NCI-H1417 (cell line): ENCODE measurements at places on chromosomes 2 and 18.
A peak's percentile ranks its signal among the peaks of the same experiment; 100 is the strongest.

- DNase-seq, result no peak
Measured at GRCh38 chr2:235709124-235709813, 215.4 kb downstream of the AGAP1 start.

GRCh38 chr2:233967164-233967563, 50.0 kb downstream of the TRPM8 start:
- DNase-seq, result no peak

DNA sequence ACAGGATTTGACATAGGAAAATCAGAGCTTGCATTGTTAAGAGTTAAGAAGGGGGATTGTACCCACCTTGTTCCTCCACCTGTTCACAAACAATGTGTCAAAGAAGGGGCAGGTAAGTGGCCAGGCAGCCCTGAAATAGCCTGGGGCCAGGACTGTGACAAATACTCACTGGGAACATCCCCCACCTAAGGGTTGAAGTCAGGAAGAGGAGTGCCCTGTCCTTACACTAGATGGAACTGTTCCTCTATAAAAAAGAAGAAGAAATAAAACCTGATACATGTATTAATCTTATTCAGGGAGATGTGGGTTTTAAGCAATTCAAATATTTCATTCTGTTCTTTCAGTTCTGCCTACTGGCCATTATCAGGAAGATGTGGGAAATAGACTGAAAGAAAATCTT, 41.9 kb downstream of the TACR1 start:
- DNase-seq, result peak; percentile 65

- DNase-seq, result peak; percentile 28
Measured at GRCh38 chr2:136135921-136136906, 18.3 kb upstream of the CXCR4 start.

DNA sequence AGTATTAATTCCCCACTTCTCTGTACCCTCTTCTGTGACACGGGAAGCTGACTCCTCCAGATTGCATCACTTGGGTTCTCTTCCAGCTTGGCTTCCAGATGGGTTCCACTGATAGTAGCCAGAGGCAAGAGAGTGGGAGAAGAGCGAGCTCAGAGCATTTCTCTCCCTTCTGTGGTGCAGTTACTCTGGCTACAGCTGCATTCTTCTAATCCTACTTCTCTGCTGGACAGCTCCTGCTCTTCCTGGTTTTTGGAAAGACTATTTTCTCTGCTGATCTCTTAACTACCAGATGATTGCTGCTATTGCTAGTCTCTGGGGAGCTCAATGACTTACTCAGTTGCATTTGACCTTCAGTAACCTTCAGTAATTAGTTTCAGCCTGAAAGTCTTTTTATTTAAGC, 187.5 kb upstream of the MAP2 start:
- no peak for DNase-seq

- no peak for DNase-seq
Measured at GRCh38 chr2:16245481-16246054, 305.2 kb downstream of the MYCN start.

- no peak for DNase-seq
Measured at GRCh38 chr2:238995634-238996033, 147.7 kb downstream of the TWIST2 start.

DNA sequence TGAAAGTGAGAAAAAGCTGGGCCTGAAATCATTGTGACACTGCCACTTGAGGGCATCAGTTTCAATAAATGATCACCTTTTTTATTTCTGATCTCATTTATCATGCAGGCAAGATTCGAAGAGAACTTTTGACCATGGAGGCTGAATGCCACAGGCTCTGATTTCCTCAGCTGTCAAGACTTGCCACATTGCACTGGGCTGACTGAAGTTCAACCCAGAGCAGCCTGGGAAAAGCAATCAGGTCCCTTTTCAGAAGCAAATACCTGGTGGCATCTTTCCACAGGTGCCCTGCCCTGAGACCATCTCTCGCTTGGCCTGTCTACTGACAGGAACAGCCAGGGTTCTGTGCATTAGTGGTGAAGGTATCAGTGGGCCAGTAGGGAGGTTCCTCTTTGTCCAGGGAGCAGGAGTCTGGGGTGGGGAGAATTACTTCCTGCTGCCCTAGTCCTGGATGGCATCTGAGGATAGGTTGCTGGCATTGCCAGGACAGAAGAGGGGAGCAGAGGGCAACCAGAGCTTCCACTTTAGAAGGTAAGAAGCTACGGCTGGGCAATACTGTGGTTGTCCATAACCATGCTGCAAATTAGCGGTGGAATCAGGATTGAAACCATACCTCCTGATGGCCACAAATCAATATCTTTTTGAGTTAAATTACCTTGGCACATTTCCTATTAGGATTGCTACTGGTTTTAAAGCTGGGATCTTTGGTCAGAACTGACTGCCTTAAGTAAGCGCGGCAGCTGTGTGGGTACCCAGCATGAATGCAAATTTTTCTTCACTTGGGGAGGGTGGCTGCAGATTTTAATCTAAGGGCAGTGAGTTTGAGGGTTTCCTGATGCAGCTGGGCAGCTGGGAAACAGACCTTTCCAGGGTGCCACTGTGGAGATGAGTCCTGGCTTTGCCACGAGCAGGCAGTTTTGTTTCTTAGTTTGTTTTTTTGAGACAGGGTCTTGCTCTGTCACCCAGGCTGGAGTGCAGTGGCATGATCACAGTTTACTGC, 394.5 kb downstream of the ALK start:
- no peak for DNase-seq

DNA sequence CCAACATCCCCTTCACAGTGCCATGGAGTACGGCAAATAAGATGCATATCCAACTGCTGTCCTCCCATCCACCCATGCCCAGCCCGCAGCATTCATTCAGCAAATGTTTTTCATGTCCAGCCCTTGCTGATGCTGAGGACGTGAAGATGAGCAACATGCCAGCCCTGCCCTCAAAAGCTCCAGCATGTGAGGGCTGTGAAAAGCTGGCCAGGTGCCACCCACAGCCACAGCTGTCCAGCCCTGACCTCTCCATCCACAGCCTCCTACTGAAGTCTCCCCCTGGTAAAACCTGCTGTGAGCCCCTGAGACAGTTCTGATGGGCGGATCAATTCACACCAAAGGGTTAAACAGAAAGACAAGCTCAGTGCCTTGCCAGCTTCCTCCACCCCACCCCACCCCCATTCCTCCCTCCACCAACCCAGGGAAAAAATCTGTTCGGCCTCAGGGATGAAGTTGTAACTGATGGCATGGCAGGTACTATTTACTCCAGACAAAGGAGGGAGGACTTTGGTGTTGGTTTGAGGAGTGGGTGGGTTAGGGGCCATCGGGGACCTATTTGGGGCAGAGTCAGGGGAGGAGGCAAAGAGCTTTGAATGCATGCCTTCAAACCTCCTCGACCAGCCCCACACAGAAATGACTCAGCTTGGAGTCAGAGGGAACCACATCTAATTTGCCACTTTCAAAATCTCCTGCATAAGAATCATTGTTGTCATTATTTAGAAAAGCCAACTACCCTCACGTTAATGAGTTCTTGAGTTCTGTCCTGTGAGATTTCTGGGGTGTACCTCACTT, 4.3 kb downstream of the ZBTB7C start:
- DNase-seq, result no peak

DNA sequence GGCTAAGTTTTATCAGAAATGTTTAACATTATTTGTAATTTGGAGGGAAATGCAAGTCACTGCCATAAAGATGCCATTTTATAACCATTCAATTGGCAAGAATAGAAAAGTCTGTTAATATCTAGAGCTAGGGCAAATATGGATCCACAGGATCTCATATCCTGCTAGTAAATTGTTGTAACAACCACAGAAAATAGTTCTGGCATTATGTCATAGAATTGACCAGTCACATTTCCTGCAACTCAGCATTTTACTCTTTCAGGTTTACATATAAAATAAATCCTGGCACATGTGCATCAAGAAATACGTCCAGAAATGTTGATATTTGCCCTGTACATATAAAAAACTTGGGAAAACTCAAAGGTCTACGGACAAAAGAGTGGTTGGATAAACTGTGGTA, 32.9 kb downstream of the OSBPL6 start:
- DNase-seq, result no peak

DNA sequence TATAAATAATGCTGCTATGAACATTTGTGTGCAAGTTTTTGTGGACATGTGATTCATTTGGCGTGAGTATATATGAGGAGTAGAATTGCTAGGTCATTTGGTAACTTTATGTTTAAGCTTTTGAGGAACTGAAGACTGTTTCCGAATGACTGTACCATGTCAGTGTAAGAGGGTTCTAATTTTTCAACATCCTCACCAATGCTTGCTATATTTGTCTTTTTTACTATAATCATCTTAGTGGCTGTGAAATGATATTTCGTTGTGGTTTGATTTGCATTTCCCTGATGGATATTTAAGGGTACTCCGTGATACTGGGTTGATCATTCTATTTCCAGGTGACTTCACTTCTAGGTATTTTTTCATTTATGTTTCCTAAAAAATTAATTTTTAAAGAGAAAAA, 241.1 kb downstream of the BCL2 start:
- DNase-seq, result no peak

- no peak for DNase-seq
Measured at GRCh38 chr2:189613650-189614420, 33.2 kb upstream of the SLC40A1 start.
